Activated T-cell treated with anti-CD3 and anti-CD28 coated beads, Interleukin-2, amount 50 U/mL, for 48 hours (primary cell): ENCODE measurements at places on chromosomes 4 and X.

DNA sequence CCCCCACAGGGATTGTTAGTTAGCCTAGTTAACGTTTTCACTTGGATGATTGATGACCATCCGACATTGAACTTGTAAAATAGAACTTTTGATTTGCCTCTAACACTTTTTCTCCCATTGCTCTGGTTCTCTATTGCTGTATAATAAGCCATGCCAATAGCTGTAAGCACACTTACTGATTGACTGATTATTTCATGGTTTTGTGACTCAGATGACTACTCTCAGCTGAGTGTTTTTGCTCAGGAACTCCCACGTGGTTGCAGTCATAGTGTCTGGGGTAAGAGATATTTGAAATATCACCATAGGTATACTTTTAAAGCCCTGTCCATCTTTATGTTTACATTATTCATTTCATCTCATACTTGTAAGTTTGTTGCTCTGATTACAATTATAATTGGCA, 1285.5 kb downstream of the STIM2 start:
- no peak for DNase-seq

DNA sequence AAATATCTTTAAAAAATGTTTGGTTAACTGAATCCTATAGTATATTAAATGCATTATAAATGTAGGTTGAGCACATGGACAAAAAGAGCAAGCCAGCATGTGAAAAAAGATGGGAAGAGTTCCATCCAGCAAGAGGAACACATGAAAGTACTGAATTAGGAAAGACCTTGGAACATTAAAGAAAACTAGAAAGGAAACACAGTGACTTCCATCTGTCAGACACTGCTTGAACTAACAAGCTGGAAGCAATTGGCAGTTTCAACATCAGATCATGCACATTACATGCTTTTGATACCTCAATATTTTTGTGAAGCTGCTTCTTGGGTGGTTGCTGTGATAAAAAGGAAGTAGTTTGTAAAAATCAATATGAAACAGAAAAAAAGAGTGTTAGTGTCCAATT, 626.8 kb upstream of the GNPDA2 start:
- no peak for DNase-seq

GRCh38 chrX:24563291-24564010, 83.7 kb downstream of the PCYT1B start:
- DNase-seq: no peak

DNA sequence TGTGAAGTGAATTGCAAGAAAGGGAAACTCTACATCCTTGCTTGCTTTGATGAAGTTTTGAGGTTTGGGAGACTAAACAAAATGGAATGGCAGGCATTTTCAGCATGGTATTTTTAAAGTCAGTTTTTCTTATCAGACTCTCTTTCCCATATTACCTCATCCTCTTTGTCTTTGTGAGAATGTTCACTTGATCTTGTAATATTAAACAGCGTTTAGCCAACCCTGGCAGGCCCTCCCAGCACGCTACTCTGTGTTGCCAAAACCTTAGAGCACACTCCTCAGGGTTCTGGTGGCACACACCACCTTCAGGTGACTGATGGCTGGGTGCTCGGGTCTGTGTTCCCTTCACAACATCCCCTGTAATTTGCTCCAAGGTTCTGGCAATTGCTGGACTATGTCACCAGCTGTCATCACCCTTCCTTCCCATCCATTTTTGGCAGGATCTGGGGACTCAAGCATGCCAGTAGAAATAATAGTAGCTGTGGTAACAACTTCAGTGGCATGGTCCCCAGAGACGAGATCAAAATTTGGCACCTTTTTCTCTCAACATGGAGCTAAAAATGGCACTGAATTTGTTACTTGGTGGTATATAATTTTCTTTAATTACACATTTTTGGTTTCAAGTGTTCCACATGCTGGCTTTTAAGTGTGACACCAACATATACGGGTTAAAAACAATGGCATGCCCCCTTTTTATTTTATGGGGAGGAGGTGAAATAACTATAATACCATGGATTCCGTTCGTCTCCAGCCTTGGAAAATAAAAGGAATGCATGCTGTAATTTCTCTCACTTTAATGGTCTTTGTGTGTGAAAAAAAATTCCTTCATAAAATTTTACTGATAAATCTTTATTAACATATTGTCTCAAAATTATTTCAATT, 273.1 kb downstream of the DCTD start:
- DNase-seq: no peak

DNA sequence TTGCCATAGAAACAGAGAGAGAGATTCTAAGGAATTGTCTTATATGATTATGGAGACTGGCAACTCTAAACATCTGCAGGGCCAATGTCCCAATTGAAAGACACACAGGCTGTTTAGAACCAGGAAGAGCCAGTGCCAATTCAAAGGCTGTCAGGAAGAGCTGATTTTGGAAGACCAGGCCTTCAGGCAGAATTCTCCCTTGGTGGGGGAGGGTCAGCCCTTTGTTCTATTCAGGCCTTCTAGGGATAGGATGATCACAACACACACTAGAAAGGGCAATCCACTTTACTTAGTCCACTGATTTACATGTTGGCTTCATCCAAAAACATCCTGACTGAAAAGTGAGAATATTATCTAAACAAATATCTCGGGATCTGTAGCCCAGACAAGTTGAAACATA, 15.2 kb downstream of the C4orf46 start:
- DNase-seq: no peak

DNA sequence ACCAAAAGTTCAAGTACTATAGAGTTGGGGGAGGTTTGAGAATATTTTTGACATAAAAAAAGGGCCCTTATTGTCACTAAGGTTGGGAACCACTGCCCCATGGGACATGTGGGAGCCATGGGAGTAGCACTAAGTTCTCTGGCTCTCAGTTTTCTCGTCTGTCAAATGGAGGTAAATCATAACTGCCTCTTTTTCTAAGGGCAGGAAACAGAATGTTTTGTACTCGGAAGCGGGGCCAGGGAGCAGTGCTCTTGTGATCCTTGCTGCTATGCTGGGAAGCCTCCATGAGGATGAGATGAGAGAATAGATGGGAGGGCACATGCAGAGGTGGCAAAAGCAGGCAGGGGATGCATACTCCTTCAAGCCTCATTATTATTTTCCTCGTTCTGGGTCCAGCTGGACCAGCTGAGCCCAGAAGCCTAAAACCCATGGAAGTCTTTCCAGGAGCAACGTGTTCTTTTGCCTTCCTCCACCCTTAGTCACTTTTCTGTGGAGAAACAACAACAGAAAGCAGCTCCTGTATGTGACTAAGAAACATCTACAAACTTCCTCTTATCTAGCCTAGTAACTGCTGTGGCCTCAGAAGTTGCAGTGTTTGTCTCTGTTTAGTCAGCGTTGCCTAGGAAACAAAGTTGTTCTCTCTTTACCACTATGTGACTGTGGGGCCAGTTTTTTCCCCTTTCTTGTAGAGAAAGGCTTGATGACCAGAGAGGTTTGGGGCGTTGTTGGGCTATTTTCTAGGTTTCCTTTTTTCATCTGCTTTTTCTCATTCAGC, 64.8 kb downstream of the TSC22D3 start:
- DNase-seq: peak; percentile 42

DNA sequence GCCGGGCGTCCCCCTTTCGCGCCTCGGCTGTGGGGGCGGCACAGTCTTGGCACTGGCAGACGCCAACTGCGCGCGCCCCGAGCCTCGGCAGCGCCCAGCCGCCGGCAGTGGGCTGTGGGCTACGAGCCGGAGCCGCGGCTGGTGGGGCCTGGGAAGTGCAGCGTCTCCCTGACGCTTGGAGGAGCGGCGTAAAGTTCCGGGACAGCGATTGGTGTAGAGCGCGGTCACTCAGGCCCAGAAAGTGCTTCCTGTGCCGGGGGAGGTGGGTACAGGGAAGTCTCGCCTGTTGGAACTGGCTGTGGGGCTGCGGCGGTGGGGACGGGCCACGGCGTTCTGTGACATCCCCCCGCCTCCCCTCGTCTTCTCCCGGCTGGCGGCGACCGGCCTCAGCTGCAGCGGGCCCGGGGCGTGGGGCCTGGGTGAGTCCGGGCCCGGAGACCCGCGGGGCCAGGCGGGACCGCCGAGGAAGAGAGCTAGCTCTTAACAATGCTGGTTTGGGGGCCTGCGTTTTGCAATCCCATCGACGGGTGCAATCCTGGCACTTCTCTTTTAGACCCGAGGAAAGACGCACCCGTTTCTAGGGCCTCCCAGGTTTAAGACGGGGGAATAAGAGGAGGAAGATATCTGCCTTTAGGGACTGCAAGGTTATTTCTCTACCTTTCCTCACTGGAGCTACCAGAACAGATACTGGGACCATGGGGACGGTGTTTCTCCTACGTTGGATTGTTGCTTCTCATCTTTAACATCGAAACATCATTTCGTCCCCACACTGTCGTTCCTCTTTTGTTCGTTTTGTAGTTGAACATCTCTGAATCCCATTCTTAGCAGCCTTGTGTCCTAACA, at the start of the genes RWDD4 and TRAPPC11:
Gene RWDD4, minus strand, starts transcription at position 157 of the 843 bp plus-strand sequence. CDS start 233 bp downstream, outside the sequence.
Gene TRAPPC11, plus strand, starts transcription at position 265 of the 843 bp plus-strand sequence. CDS start 4,575 bp downstream, outside the sequence.
- DNase-seq: peak; percentile 97

- DNase-seq: no peak
These were observed 3.1 kb upstream of the TDO2 start for GRCh38 chr4:155900381-155900780.

GRCh38 chrX:43985511-43985910, 12.3 kb upstream of the NDP start:
- no peak for DNase-seq

DNA sequence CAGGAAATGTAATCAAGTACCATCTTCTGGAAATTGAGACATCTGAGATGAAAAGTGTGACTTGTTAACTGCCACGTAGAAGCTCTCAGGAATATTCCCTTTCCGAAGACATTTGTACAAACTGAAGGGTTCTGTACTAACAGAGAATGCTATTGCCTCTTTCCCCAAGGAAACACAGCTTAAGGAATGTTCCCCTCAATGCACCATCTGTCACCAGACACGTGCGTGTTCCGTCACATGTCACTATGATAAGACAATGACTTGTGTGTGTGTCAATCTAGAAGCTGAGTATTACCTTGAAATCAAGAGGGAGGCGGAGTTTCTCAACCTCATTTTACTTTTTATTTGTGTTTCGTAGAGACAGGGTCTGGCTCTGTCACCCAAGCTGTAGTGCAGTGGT, 58.1 kb downstream of the DHRSX start:
- DNase-seq: no peak

- peak; percentile 48 for DNase-seq
These were observed at the start of gene TCEAL1 for GRCh38 chrX:103628386-103629317. TSS of gene TCEAL1 (plus strand) at chrX:103628975. CDS start at chrX:103629917, 942 bp downstream.

DNA sequence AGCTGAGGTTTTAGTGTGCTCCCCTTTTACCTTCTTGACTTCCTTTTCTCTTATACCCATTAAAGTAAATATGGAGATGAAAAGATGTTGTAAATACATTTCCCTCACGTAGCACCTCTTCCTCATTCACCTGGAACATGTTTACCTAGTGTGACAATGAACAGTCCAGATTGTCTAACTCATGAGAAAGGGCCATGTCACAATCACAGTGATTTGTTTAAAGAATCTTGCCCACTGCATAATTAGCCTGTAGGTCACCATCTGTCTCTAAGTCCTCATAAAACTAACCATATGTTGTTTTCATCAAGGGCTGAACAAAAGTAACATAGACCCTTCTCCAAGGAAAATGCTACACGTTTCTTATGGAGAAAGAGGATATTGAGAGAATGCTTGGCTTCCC, 85.7 kb downstream of the TSPAN5 start:
- DNase-seq: no peak

GRCh38 chr4:24551492-24552289, 32.7 kb downstream of the DHX15 start:
- DNase-seq: no peak

DNA sequence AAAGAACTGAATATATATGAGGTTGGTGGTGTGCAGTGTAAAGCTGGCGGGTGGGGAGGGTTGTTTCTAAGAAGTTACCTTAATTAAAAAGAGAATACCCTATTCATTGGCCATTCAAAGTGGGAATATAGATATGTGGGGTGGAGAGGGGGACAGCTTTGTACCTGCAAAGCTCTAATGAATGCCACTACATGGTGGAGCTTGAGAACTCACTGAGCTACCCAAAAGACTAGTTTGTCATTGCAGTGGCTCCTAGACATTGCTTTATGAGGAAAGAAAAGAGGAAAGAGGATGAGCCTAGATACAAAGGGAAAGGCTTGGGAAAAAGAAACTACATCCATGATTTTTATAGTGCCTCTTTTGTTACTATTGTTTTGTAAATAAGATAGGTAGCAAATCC, 209.9 kb upstream of the SPRY1 start:
- DNase-seq: no peak

DNA sequence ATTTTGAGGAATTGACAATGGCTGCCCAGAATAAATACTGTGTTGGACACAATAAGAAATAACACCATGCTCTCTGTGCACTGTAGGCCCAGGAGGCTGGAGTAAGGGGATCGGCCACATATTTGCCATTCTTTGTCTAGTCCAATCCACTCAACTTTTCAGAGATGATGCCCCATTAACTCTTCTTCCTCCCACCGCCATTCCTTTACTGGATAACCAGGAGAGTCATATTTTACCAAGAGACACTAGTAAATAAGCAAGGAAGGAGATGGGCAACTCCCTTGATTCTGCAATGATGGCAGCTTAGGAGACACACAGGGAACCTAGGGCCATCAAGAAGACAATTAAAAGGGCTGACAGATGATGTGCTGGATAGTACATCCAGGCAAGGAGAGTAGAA, 87.9 kb upstream of the GPC3 start:
- DNase-seq: no peak

- no peak for DNase-seq
These were observed 48.1 kb downstream of the LUZP4 start for GRCh38 chrX:115337491-115338144.

DNA sequence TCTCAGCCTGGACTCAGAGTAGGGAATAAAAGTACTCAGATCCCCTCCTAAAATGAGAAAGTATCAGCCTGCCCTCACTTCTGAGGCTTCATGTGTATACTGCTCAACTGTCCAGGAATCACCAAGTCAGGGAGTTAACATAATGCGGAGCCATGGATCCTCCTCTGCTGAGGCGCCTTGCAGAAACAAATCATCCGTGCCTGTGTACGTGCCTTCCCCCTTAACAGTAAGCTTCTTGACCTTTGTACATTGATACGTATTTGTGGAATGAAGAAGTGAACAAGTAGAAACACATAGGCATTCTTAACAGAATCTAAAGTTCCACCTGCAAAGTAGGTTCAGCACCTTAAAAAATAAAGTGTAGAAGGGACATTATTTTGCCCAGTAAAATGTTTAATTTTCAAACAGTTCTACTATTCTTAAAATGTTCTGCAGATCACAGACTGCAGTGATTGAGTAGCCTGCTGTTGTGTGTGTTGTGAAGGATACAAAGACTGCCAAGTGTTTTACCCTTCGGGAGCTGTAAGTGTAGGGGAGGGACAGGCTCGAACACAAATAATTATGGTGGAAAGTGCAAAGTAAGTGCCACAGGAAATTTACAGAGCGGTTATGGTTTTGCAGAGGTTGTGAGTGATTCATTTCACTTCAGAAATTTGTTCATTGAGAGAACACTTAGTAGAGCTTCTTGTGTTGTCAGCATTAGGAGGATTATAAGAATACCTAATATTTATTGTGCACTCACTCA, 61.9 kb downstream of the ARHGAP10 start:
- no peak for DNase-seq

- DNase-seq: no peak
These were observed 70.0 kb upstream of the FAM241A start for GRCh38 chr4:112075129-112075753.

GRCh38 chrX:5771441-5771840, 457.2 kb downstream of the NLGN4X start:
- DNase-seq: no peak
